ENCODE measurements at places on chromosomes 13 and 19.
A peak's percentile ranks its signal among the peaks of the same experiment; 100 is the strongest.

DNA sequence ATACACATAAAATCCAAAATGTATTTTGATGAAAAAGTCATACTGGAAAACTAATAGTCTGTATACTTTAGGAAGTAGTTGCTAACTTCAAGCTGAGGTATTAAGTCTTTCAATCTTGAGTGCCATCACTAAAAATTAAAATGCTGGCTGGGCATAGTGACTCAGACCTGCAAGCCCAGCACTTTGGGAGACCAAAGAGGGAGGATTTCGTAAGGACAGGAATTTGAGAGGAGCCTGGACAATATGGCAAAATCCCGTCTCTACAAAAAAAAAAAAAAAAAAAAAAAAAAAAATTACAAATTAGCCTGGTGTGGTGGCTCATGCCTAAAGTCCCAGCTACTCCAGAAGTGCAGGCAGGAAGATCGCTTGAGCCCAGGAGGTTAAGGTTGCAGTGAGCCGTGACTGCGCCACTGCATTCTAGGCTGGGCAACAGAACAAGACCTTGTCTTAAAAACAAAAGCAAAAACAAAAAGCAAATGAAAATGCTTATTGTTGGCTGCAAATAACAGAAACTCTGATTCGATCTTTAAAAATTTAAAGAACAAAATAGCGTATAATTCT lies 1994.2 kb upstream of the PCDH20 start:
- DNase-seq, result no peak

- DNase-seq, result peak; percentile 8
Observed at GRCh38 chr19:39915101-39915847, 19.2 kb downstream of the FCGBP start.

- DNase-seq, result no peak
Observed at GRCh38 chr13:102131246-102131645, 270.6 kb downstream of the FGF14 start.

GRCh38 chr13:95251641-95252040 lies 49.6 kb downstream of the ABCC4 start:
- no peak for DNase-seq

DNA sequence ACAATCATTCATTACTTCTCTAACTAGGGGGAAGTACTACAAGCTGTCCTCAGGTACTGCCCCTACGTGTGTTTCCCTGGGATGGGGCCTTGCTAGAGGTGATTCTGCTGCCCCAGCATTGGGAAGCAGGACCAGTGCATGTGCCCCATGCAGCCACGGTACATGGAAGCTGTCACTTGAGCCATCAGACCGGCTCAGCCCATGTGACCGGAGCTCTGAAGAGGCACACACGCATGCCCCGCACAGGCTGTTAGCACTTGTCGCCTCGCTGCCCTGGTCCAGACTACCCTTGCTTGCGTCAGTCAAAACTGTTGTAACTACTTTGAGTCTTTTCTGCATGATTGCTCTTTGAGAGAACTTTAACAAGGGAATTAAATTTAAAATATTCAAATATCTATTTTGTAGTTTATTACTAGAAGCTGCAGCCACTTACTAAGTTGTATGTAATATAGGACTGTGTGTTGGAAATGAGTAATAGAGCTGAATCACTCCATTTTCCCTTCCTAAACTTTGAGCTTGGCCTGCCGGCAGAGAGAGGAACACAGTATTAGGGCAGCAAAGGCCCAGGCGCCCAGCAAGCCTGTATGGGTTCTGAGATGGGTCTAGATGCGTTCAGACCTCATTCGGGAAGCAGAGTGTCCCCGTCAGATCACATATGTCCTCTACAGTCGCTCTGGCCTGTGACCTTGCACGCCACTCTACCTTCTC lies 42.2 kb downstream of the DHRS12 start:
- no peak for DNase-seq

- no peak for DNase-seq
Observed at GRCh38 chr19:32460476-32460875, 54.9 kb downstream of the DPY19L3 start.

GRCh38 chr13:60074397-60074796 lies 89.3 kb downstream of the DIAPH3 start:
- DNase-seq, result no peak

DNA sequence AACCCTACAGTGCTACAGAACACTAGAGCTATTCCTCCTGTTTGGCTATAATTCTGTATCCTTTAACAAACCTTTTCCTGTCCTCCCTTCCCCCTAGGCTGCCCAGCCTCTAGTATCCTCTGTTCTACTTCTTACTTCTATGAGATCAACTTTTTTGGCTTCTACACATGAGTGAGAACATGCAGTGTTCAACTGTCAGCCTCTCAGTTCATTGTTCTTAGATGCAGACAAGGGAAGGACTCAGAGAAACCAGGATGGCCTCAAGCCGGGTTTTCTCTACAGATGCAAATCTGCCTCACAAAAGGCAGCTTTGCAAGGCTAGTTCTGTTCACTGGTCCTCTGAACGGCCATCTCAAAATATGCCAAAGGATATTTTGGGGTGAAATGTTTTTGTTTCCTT lies 18.4 kb downstream of the AMER2 start:
- no peak for DNase-seq

- no peak for DNase-seq
Observed at GRCh38 chr19:16389848-16390247, 65.2 kb downstream of the KLF2 start.

- DNase-seq, result no peak
Observed at GRCh38 chr19:17618936-17619335, 63.5 kb downstream of the COLGALT1 start.

DNA sequence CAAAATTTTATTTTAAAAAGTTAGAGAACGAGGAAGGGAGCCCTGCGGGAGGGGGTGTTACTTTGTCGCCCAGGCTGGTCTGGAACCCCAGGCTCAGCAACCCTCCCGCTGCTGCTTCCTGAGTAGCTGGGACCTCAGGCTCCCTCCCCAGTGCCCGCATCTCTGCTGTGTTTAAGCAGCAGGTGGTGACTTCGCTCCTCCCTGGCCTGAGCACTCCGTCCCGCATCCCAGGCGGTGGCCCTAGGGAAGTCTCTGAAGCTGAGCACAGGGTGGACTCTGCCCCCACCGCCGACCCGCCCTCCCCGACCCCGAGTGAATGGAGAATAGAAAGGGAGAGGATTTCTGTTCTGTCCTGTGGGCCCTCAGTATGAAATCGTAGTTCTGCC lies 30.5 kb downstream of the ZNF701 start:
- no peak for DNase-seq

- no peak for DNase-seq
Observed at GRCh38 chr13:112774448-112774792, 84.6 kb downstream of the ATP11A start.

- no peak for DNase-seq
Observed at GRCh38 chr13:21010621-21011020, 50.8 kb downstream of the LATS2 start.

DNA sequence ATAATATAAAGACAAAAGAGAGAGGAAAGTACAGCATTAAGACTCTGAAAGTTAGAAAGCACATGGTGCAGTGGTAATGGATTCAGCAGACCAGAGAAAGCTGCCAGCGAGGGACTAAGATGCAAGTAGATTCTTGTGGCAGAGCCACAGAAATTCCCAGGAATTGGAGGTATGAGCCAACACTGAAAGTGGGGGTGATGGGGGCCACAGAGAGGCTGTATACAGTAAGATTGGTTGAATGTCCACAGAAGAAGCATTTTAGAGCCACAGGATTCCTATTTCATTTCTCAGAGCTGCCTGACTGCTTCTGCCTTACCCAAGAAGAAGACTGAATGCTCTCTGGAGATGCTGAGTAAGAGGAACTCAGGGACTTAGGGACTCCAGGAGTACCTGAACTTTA lies 295.0 kb downstream of the LMO7 start:
- DNase-seq, result no peak

DNA sequence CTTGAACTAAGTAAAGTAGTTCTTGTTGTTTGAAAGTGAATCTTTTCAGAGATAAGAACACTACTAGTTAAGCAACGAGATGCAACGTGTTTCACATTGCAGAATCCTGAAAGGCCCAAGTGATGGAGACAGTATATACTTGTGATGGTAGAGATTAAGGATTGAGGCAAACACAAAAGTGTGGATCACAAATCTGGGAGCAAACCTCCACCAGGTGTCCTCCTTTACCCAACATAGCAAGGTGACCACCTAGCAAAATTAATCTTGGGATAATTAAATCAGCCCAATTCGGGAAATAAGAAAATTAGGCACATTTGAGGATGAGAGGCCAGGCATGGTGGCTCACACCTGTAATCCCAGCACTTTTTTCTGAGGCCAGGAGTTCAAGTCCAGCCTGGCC lies 563.9 kb downstream of the DACH1 start:
- DNase-seq, result no peak

- no peak for DNase-seq
Observed at GRCh38 chr13:20401931-20402856, 123.5 kb downstream of the CRYL1 start.

- DNase-seq, result no peak
Observed at GRCh38 chr19:45307361-45307760, 15.3 kb downstream of the CKM start.

DNA sequence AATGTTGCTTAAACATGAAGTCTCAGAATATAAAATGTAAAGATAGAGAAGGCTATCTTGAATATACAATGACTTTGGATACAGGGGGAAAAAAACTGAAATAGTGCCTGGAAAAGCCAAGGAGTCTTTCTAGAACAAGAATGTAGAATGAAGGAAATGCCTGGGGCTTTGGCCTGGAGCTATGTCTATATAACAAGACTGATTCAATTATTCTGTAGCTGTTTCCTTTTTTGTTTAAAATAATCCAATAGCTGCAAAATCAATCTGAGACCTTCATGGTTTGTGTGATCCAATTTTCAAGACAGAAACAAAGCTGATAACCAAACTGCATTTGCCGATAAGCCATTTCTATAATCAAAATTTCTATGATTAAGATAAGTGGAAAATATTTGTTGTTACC lies 530.9 kb upstream of the NBEA start:
- no peak for DNase-seq

DNA sequence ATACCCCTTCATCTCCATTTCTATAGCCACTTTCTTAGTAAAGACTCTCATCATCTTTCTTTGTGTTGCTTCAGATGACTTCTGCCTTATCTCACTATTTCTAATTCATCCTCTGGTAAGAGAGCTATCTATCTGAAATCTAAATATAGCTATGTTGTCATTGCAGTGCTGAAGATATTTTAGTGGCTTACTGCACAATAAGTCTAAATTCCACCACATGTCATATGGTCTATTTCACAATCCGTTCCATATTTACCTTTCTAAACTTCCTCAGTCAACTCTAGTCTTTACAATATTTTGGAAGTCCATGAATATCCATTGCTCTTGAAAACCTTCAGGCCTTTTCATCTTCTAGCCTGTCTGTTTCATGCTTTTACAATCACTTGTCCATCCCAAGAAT lies 465.1 kb upstream of the SLC10A2 start:
- no peak for DNase-seq

DNA sequence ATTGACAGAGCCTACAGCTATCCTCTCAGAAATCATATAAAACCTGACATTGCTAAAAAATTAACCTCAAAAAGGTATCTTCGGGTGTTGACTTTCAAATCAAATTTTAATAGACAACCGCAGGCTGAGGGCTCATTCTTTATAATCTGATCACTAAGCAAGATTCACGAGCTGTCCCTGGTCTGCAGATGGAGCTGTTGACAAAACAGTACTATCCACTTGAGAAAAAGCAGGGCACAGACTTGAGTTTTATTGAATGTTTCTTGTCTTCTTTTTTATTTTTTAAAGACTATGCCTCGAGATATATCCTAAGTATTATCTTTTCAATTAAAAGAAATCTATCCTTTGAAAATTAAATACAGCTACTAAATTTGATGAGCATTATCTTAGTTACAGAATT lies 540.5 kb downstream of the PCDH9 start:
- DNase-seq, result no peak

DNA sequence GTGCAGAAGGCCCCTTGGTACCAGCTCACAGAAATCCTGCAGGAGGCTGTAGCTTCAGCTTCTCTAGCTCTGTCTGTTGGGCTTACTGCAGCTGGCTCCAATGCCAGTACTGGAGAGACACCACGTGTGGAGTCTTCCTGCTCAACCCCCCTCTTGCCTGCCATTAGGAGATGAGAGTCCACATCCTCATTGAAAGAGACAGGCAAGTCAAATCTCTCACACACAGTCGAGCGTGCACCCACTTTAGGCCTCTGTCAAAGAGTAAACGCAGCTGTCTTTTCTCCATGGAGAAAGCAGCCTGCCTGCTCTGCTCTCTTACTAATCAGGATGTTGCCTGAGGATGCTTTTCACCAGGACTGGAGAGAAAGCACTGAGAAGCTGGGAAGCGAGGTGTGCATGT lies 523.0 kb upstream of the NBEA start:
- DNase-seq, result no peak

GRCh38 chr13:46402178-46402577 lies 15.1 kb upstream of the RUBCNL start:
- no peak for DNase-seq
